ENCODE measurements at places on chromosomes 13 and 19. TPM values are rescaled to one million over a fixed set of nuclear protein-coding genes. Genes with fewer than 3 reads are reported as not detected.

FUT1 gene
- 10.9 TPM for total RNA-seq

ATP8B3 gene
- total RNA-seq = 1.2 TPM

ZNF574 gene
- 17.3 TPM for total RNA-seq

FCER2 gene
- total RNA-seq = not detected

NECTIN2 gene
- total RNA-seq = 154 TPM
